Panc1 (cell line): ENCODE measurements at places on chromosomes 6 and 20.

DNA sequence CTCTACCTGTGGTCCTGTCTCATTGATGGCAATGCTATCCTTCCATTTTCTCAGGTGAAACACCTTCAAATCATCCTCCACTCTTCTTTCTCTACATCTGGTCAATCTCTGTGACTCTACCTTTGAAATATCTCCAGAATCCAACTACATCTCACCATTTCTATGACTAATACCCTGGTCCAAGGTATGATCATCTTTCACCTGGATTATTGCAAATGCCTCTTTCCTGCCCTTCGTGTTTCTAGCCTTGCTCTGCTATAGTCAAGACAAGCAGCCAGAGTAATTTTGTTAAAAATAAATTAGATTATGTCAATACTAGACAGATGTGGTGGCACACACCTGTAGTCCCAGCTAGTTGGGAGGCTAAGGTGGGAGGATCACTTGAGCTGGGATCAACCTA is 17.8 kb upstream of the BLCAP start:
- DNase-seq, result no peak

GRCh38 chr6:6090861-6091607 is 84.3 kb upstream of the NRN1 start:
- DNase-seq, result no peak

- DNase-seq, result no peak
Observed at GRCh38 chr6:141158740-141159139, 974.0 kb upstream of the GJE1 start.

- no peak for DNase-seq
Observed at GRCh38 chr20:51788822-51789221, 13.5 kb downstream of the SALL4 start.

DNA sequence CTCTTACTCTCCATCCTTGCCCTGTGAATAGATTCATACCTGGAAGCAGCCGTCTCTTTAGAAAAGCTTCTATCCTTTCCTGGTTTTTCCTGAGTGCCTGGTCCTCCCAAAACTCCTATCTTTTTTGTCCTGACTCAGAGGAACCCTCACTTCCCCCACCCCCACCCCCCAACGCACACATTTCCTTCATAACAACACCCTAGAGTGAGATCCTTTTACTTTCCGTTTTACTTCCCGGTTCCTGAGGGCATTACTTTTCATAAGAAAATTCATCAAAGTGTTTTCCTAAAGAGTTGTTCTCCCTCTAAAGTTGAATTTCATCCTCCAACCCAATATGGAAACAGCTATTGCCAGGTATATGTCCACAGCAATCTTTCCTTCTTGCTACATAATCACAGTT is 327.0 kb downstream of the NRN1 start:
- no peak for DNase-seq

DNA sequence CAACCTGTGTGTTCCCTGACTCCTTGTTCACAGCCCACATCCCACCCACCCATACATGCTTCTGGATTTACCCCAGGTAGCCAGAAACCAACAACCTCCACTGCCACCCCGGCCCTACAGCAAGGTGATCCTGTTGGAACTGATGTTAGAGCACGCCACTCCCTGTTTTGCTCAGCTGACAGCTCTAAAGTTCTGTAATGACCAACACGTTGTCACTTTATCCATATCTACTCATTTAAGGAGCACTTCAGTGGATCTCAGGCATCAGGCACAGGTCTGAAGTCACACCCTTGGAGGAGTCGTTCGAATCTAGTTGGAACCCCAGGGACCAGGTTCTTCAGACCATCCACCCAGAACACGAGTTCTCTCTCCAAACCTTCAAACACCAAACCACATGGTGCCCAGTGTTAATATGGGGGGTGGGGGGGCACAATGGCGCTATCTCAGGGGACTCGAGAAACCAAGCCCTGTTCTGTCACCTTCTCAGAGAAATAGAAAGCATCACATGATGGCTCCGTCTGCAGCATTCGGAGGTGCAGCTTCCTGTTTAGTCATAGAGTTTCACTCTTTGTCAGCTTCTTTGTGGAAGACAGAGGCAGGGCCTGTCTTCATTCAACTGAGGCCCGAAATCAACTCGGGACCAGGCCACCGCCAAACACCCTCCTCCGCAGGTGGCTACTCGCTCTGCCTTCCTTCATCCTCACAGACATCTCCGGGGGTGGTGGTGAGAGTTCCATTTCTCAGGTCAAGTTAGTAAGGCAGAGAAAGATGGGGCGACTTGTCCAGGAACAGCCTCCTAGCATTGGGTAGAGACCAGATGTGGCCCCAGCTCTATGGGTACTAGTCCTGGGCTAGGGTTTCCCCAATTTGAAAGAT is 142.2 kb downstream of the NFATC2 start:
- DNase-seq, result no peak

GRCh38 chr20:23318347-23318746 is 32.2 kb upstream of the NXT1 start:
- DNase-seq, result no peak

- DNase-seq, result no peak
Observed at GRCh38 chr6:89436226-89436625, 3.3 kb downstream of the ANKRD6 start.

DNA sequence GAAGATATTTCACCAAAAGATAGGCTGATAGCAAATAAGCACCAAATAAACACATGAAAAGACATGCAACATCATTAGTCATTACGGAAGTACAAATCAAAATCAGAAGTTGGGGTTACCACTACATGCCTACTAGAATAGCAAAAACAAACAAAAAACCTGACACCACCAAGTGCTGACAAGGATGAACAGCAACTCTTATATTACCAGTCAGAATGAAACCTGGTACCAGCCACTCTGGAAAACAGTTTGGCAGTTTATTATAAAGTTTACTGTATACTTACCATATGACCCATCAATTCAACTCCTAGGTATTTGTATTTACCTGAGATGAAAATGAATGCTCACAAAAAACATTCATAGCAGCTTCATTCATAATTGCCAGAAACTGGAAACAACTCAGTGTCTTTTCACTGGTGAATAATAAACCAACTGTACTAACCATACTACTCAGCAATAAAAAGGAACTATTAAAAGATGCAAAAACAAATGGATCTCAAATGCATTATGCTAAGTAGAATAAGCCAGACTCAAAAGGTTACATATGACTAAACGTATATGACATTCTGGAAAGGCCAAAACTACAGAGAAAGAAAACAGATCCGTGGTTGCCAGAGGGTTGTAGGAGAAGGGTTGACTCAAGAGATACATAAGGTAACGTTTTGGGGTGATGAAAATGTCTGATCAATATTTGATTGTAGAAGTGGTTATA is 33.0 kb downstream of the NUP153 start:
- DNase-seq, result no peak

DNA sequence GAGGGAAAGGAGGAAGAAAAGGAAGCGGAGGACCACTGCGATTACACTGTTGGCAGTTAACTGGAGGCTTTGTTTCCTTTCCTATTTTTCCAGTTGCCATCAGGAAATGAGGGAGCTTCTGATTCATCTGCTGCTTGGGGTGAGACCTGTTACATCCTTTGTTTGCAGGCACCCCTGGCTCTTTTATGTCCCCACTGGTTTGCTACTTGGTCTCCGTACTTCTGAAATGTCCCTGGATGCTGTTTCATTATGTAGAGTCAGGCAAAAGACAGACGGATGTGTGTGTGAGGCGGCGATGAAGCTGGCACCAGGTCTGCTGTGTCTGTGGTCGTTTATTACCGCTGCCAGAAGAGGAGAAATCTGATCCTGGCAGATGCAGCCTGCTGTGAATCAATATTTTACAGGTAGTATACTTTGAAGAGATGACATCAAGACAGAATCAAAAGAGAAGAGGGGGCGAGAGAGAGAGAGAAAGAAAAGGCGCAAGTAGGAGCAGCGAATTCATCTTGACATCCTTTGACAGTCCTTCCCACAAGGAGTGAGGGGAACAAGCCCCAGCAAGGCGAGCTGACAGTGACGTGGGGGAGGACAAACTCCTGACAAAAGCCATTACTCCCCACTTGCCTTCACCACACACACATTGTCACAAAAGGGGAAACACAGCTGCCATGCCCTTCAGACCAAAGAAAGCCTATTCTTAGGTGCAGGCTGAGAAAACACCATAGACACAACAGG is 145.9 kb upstream of the FBXL4 start:
- DNase-seq, result no peak

DNA sequence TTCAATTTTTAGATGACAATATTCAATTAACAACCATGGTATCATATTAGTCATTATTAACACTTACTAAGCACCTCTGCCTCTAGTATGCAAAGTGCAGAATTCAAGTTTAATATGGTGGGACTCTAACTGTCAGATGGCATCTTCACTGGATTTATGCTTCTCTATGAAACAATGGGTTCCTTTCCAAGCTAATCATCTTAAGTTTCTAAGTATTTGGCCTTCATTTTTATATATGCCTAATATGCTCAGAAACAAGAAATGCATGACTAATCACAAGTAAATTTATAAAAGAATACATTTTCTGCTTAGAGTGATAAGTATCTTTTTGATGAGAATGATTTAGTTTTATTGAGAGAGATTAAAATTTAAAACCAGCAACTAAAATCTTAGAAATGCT is 144.7 kb downstream of the HIVEP2 start:
- DNase-seq, result no peak

- DNase-seq, result no peak
Observed at GRCh38 chr6:131286469-131287040, 151.3 kb downstream of the AKAP7 start.

DNA sequence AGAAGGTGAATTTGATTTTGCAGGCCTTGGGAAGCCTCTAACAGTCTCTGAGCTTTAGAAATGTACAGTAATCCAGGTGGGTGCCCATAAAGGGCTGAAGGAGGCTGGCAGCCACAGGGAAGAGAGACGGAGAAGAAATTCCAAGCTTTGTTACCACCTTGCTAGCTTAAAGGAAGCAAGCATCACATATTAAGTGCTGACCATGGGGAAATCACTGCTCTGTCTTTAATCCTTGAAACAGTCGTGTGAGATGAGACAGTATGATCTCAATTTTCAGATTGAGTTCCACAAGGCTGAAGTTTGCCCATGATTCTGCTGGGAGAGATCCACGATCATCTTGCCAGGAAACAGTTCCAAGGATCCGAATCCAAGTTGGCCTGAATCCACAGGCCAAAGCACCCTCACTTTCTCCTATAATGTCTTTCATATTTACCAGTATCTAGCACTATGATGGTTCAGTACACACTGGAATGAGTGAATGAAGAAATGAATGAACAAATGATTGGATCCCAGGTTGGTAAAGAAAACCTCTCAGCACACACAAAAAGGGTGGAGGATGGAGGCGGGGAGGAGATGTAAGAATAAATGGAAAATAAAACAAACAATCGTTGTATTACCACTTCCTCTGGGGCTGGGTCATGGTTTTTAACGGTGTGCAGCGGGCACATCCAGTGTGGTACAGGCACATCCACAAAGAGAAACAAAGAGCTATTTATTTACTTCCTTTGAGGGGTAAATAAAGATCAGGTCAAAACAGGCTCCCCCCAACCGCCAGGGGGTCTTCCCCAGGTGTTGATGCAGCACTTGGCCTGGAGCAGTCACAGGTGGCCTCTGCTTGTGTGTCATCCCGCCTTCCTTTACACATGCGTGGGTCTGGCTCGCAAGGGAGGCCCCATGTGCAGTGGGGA is 28.2 kb upstream of the TAF8 start:
- no peak for DNase-seq

- DNase-seq, result no peak
Observed at GRCh38 chr6:152295920-152296319, 341.2 kb downstream of the SYNE1 start.

GRCh38 chr6:90872981-90873380 is 286.1 kb upstream of the MAP3K7 start:
- DNase-seq, result no peak

- no peak for DNase-seq
Observed at GRCh38 chr6:114068771-114069170, 97.8 kb upstream of the HDAC2 start.

DNA sequence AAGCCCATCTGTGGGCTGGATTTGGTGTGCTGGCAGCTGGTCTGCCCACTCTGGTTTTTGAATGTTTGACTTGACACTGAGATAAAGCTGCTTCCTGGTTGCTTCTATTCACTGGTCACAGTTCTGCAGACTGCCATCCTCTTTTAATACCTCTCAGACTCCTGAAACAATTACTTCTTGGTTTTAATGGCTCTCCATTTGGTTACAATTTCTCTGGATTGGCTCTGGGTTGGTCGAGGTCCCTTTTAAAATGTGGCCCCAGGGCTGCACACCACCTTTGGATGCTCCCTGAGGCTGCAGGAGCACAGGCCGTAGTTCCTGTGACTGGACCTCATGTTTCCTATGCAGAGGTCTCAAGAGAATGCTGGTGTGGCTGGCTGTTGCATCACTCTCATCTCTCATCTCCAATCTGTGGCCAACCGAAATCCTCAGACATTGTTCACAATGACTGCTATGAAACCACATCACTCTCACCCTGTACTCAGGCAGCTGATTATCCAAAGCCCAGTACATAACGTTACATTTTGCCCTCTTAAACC is 98.5 kb downstream of the INSM1 start:
- no peak for DNase-seq

DNA sequence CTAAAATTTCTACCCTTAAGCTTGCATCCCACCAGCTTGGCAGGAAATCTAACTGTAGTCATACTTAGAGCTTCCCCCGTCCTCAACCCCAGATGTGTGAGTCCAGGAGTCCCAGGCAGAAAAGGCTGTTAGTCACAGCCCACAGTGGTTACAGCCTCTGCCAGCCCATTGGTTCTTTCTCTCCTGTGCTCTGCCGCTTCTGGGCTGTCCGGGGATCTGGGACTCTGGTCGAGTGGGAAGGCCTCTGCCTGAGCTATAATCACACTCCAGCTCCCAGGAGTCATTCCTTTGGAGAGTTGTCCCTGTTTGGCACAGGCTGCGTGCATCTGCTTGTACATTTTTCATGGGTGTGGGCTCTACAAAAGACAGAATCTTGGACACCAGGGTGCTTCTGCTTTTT is 45.6 kb upstream of the FYN start:
- no peak for DNase-seq

DNA sequence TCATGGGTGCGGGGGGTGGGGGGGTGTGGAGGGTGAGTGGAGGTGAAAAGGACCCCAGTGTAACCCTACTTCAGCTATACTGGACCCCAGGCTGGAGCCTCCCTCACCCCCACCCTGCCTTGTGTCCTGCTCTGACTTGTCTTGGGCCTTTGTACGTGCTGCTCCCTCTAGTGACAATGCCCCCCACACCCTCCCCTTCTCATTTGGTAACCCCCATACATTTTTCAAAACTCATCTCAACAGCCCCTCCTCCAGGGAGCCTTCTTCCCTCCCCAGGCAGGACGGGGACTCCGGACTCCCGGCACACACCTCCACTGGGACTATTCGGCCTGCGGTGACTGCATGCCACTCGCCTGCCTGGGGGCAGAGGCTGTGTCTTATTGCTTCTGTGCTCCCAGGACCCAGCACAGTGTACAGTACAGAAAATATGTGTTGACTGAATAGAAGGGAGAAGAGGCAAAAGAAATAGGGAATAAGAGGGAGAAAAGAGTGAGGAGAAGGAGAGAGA is 108.2 kb downstream of the VEGFA start:
- no peak for DNase-seq

GRCh38 chr6:156916130-156916801 is 139.1 kb downstream of the ARID1B start:
- DNase-seq, result no peak

- no peak for DNase-seq
Observed at GRCh38 chr6:166419286-166419685, 36.5 kb upstream of the MPC1 start.
